NCI-H187 (cell line): ENCODE measurements at places on chromosomes 7 and 10.
A peak's percentile ranks its signal among the peaks of the same experiment; 100 is the strongest.

DNA sequence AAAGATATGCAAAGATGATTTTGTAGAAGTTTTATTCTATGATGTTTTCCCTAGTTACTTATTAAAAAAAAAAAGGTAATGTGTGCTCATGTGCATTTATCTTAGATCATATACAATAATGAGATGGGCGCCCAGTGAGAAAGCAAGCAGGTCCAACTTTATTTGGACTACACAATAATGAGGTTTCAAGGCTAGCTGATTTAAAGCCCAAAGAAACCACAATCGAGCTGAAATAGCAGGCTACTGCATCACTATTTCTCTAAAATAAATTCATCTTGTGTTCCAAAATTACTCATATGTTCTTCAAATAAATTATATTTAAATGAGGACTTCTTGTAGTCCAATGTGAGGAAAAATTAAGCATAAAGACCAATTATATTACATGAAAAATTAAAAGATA, 110.1 kb downstream of the JMJD1C start:
- DNase-seq: no peak

- DNase-seq: no peak
Observed at GRCh38 chr10:112230325-112230988, 46.9 kb upstream of the GPAM start.

GRCh38 chr7:112129655-112130323, 76.4 kb downstream of the DOCK4 start:
- DNase-seq: peak; percentile 22

DNA sequence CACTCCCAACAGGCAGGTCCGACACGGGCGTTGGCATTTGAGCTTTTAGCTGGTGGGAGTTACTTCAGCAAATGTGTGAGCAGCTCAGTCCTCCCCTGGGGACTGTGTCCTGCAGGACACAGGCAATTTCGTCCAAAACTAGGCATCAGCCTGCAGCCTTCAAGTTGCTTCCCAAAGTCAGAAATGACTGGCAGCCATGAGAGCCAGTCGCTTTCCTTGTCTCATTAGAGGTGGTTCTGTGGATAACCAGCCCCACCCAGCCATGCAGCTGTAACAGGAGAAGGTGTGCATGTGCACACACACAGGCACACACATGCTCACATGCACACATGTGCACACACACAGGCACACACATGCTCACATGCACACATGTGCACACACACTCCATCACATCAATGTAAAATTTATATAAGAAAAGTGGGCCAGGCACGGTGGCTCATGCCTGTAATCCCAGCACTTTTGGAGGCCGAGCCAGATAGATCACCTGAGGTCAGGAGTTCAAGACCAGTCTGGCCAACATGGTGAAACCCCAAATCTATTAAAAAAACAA, 138.8 kb upstream of the TCERG1L start:
- no peak for DNase-seq

DNA sequence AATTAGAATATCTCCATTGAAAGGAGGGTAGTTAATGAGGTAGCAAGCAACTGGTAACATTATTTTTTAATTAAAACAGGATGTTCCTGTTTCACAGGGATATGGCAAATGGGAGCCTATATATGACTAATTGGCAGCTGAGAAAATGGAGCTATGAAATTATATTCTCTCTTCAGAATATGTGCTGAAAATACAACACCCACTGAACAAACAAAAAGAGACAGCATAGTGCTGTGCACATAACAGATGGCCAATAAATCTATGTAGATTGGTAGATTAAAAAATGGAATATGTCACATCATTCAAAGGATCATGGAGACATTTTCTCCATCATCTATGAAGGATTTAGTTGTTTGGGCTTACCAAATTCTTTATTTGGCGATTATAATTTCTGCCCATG, 362.0 kb downstream of the GPR37 start:
- no peak for DNase-seq

DNA sequence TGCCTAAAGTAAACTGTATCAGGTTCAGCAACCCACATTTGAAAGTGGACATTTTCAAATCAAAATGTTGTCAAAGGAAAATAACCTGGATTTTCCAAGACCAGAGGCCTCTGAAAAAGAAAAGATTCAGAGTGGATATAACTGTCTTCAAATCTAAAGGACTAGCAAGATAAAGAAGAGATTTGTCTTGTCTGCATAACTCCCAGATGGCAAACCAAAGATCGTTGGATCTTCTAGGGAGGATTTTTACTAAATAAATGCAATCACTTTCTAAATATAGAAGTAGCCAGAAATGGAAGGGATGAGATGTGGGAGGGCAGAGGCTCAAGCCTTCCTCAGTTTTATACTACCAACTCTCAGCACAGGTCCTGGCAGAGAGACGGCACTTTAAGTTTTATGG, 39.0 kb downstream of the CABCOCO1 start:
- no peak for DNase-seq

DNA sequence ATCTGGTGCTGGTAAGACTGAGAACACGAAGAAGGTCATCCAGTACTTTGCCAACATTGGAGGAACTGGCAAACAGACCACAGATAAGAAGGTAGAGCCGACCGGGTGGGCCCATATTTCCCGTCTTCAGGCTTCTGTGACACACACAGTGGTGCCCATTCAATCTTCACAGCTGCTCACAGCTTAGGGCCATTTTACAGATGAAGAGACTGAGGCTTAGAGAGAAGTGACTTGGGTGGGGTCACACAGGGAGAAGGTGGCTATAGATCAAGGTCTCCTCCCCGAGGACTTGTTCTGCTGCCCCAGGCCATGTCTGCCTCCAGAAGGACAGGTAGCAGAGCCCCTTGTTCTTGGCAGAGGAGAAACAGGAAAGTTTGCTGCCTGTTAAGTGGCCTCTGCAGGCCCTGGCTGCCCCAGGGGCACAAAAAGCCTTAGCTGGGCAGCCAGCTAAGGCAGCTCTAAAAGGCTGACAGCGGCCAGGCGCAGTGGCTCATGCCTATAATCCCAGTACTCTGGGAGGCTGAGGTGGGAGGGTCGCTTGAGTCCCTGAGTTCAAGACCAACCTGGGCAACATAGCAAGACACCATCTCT, 22.6 kb upstream of the MYH16 start:
- DNase-seq: no peak

- no peak for DNase-seq
Observed at GRCh38 chr10:101028446-101029337, 2.2 kb downstream of the PDZD7 start.

DNA sequence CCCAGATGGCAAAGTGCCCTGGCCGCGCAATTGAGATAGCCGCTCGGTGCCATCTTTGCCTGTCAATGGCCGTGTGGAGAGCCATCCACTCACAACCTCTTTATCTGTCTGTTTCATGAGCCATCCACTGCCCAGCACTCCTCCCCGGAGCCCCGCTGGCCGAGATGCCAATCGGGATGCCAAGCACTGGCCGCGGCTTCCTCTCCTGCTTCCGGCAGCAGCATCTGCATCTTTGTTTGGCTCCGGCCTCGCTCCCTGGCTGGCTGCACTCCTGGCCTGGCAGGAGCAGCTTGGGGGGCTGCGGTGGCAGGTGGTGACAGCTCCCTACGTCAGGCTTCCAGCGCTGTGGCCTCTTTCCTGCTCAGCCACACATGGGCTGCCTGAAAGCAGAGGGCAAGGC, 231.7 kb downstream of the USP6NL start:
- no peak for DNase-seq

DNA sequence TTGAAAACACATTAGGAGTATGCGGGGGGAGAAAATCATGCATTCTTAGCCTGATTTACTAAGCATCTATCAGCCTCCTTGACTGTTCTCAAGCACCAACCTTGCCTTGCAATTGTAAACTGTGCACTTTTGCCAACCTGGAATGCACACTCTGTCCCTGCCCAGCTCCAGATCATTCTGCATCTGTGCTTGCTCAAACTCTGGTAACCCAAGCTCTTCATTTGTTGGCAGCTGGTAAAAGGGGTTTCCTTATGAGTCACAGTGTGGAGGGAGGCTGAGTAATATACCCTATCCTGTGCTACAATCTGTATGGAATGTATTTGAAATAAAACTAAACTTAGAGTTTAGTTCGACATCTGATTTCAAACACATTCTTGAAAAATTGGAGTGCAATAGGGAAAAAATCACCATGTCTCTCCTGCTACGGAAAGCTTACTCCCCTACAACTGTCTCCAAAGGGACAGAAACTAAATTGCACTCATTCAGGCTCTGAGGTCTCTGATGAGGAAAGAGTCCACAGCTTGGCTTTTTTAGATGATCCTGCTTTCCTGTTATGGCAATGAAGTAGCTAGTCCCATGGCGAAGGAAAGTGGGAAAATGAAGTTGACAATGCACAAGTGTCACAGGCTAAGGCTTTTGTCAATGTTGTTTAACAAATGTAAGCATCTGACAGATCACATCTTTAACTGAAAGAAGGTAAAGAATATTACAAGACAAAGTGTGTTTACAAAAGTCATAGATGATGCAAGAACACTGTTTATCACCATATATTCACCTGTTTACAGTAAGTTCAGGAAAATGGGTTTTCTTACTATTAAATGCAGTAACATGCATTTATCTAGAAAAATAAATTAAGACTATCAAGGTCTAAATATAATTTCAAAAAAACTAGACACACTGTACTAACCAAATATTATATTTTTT, 61.9 kb downstream of the TES start:
- DNase-seq: no peak
